ENCODE measurements at places on chromosomes 5 and 9.

- DNase-seq: no peak
Observed at GRCh38 chr5:41223962-41224361, 10.6 kb upstream of the C6 start.

DNA sequence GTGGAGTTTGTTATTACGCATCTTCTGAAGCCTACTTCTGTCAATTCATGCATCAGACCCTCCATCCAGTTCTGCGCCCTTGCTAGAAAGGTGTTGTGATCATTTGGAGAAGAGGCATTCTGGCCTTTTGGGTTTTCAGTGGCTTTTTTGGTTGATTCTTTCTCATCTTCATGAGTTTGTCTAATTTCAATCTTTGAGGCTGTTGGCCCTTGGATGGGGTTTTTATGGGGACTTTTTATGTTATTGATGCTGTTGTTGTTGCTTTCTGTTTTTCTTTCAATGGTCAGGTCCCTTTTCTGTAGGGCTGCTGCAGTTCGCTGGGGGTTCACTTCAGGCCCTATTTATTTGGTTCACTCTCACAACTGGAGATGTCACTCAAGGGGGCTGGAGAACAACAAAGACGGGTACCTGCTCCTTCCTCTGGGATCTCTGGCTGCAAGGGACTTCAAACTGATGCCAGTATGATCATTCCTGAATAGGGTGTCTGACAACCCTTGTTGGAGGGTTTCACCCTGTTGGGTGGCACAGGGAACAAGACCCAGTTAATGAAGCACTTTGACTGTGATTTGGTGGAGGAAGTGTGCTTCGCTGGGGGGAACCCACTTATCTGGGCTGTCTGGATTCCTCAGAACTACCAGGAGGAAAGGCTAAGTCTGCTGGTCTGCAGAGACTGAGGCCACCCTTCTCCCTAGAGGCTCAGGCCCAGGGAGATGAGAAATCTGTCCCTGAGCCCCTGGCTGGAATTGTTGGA is 226.7 kb upstream of the PTGER4 start:
- no peak for DNase-seq

DNA sequence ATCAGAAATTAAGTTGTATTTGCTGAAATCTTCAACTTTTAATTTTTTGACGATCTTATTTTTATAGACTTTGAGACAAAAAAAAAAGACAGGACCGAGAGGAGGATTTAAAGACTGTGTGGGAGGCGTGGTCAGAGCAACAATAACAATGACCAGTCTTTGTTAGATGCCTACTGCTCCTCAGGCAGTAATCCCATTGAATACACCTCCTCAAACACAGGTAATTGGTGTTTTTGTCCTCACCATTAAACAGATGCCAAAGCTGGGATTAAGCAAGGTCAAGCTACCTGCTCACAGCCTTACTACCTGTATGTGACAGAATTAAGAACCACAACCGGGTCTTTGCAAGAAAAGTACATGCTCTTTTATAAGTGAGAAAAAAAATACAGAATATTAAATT is 233.3 kb upstream of the GRAMD2B start:
- no peak for DNase-seq

DNA sequence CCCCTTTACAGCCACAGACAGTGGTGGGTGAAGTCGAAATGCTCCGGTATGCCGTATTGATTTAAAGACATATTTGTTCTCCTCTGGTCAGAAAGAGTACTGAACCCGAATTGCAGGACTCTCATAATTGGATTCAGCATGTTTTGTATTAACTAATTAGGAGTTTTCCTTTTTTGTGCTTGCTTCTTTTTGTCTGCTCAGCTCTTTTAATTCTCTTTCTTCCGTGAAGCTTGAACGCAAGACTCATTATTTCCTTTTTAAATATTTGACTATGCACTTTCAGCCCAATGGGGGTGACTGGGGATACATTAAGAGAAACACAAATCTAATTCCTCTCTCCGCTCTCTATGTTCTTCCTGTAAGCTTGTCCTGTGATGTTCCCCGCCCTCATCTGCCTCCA is 246.6 kb upstream of the IRX2 start:
- no peak for DNase-seq

DNA sequence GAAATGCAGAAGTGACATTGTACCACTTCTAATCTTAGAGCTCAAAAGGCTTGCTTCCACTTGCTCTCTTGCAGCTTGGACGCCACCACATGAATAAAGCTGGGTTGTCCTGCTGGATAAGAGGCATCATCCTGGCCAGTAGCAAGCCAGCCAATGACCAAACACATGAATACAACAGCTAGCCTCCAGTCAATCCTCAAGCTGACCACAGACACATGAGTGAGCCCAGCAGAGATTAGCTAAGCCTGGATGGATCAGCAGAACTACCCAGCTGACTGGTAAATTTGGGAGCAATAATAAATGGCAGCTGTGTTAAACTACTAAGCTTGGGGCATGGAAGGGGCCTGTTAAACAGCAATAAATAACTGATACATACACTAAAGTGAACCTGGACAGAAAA is 121.1 kb upstream of the SLC12A2 start:
- no peak for DNase-seq

GRCh38 chr9:126558051-126558665 is 55.6 kb upstream of the LMX1B start:
- DNase-seq: peak; percentile 24

DNA sequence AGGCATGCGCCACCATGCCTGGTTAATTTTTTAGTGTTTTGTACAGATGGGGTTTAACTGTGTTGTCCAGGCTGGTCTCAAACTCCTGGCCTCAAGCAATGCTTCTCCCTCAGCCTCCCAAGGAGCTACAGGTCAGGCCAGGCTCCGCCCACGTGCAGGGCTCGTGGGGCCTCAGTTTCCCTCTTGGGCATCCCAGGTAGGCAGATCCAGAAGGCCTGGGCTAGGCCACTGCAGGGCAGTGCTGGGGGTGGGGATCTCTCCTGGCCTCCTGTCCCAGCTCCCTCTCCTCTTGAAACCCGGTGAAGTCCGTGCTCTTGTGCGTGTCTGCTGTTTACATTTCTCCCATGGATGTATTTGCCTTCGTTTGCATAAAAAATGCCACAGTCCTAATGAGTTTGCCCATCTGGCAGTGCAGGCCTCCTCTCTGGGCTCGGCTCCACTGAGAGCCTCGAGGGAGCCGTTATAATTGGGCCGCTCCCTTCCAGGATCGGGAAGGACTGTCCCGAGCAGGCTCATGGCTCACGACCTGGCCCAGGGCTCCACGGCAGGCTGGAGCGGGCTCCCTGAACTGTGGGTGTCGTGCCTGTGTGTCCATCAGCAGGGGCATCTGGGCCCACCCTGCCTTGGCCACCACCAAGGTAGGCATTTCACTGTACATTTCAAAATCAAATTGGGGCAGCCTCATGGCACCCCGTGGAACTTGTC is 52.6 kb upstream of the RUFY1 start:
- DNase-seq: peak; percentile 39

DNA sequence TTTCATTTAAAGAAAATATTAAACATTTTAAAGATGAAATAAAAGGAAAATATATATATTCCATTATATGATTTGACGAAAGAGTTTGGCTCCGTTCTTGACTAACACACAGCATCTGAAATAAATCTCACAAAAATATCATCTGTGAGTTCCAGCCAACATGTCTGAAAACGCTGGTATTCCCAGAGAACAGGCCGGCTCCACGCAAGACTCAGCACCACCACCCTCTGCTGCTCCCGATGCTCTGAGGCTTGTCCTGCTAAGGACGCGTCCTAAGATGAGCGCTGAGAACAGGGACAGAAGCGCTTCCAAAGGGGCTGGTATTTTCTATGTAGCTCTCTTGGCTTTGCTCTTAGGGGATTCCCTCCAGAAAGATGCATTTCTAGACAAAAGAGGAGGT is 40.6 kb upstream of the N4BP3 start:
- no peak for DNase-seq

- no peak for DNase-seq
Observed at GRCh38 chr5:137995749-137996128, 37.1 kb downstream of the FAM13B start.

DNA sequence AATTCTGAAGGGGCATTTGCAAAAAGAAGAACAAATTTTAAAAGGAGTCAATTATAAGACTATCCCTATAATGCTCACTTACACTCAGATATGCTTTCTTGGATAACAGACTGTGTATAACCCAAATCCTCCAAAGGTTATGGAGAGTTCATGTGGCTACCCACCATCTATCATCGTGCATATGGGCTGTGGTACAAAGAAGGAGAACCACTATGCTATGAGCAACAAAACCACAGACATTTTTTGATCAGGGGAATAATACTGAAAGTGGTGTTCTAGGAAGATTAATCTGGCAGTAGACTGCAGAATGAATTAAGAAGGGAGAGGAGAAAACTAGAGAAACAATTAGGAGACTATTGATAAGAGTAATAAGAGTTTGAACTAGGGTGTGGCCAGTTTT is 16.8 kb downstream of the NR3C1 start:
- DNase-seq: peak; percentile 74

GRCh38 chr9:21906881-21907280 is 87.3 kb downstream of the CDKN2A start:
- no peak for DNase-seq

DNA sequence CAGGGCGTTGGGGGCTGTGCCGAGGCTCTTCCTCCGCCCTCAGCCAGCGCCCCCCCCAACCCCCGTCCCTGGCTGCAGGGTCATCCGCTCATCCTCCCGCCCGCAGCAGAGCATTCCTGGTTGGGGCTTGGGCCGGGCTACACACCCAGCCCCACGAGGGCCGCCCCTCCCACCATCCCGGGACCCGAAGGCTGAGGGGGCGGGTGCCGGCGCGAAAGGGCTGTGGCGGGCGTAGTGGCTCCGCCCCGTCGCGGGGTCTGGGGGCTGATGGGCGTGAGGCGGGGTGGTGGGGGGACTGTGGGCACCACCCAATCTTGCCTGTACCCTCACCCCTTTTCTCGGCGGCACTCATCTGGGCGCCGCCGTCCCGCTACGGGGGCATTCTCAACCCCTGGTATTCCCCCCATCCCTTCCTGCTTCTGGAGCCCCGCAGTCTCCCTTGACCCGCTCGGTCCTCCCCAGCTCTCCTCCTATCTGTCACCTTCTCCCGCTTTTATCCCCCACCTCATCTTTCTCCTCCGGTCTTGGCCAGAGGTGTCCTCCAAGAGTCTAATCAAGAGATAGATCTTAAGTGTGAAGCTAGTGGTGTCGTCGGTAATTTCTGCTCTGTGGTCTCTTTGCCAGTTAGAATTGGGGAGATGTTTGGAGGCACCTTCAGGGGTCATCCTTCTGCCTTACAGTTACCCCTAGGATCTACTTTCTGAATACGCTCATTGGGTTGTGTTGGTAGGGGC is 1.6 kb downstream of the FER start:
- no peak for DNase-seq

GRCh38 chr9:76594764-76595424 is 135.9 kb downstream of the GCNT1 start:
- no peak for DNase-seq

All from AG10803 (cell line).